Activated CD4-positive, alpha-beta memory T cell treated with anti-CD3 and anti-CD28 coated beads, Interleukin-2, amount 10 ng/mL, durations not matched to agents 7 days and 5 days (primary cell): ENCODE measurements at places on chromosomes 2 and 18.

DNA sequence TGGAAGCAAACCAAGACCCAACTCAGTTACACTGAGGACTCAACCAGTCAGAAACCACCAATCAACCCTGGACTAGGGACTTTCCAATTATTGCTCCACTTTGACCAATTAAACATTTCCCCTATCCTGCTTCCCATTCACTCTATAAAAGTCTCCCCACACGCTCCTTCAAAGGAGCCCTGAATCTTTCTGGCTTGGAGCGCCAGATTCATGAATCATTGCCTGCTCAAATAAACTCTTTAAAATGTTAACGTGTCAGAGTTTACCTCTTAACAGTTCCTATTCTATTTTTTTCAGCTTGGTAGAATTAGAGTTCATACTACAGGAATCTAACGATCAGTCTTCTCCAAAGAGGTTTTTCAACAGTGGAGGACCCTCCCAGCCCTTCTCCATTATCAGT lies 20.7 kb upstream of the SULT1C2 start:
- DNase-seq, result no peak

- no peak for DNase-seq
These were observed 607 bp downstream of the LAMA3 start for GRCh38 chr18:23689616-23690504.

DNA sequence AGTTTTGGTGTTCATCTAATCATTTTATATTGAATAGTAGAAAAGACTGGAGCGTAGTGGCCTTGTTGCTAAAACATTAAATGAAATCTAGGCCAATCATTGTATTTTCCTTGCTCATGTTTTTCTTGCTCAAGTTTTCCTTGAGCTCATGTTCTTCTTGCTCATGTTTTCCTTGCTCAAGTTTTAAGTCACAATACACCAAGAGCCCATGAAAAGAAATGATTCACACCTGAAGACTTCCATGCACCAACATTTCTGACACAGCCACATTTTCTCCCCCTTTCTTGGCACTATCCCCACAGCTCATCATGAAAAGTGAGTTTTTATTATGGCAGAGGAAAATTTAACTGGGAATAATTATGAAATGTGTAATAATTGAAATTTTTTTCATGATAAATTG lies 92.0 kb downstream of the LRP1B start:
- DNase-seq, result no peak

- DNase-seq, result no peak
These were observed 94.7 kb upstream of the CWC22 start for GRCh38 chr2:180101846-180102245.

DNA sequence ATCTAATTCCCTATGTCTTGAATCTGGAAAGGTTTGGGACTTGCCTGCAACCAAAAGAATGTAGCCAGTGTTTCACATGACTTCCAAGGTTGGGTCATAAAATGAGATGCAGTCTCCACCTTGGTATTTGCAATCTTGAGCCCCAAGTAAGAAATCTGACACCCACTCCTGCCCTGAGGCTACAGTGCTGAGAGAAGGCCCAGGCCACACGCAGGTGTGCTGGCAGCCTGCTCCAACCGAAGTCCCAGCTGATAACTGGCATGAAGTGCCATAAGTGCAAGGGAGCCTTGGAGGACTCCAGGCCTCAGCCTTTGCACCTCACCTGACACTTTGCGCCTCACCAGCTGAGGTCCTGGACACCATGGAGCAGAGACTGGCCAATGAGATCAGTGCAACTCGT lies 182.7 kb downstream of the ANAPC1 start:
- DNase-seq, result no peak

DNA sequence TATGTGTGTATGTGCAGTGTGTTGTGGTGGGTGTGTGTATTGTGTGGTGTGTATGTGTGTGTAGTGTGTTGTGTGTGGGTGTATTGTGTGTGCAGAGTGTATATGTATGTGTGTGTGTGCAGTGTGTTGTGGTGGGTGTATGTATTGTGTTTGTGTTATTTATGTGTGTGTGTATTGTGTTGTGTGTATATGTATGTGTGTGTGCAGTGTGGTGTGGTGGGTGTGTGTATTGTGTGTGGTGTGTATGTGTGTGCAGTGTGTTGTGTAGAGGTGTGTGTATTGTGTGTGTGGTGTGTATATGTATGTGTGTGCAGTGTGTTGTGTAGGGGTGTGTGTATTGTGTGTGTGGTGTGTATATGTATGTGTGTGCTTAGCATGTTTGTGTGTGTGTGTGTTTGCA lies 24.3 kb downstream of the ACKR3 start:
- no peak for DNase-seq

- no peak for DNase-seq
These were observed 5.9 kb upstream of the POMC start for GRCh38 chr2:25174192-25174861.

DNA sequence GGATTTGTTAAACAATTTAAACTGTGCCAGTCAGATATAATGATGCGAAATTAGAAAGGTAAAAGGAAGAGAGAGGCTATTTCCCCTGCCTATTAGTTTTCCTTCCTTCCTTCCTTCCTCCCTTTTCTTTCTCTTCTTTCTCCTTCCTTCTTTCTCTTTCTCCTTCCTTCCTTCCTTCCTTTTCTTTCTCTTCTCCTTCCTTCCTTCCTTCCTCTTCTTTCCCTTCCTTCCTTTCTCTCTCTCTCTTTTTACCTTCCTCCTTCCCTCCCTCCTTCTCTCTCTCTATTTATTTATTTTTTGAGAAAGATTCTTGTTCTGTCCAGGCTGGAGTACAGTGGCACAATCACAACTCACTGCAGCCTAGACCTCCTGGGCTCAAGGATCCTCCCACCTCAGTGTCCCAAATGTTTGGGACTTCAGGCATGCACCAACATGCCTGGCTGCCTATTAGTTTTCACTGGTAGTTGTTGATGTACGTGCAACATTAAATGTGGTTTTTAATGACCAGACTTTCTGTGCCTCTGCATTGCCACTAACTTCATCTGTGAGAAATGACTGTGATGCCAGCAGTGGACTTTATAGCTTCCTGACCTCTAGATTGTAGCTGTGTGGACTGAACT lies 48.7 kb upstream of the NFE2L2 start:
- DNase-seq, result no peak

DNA sequence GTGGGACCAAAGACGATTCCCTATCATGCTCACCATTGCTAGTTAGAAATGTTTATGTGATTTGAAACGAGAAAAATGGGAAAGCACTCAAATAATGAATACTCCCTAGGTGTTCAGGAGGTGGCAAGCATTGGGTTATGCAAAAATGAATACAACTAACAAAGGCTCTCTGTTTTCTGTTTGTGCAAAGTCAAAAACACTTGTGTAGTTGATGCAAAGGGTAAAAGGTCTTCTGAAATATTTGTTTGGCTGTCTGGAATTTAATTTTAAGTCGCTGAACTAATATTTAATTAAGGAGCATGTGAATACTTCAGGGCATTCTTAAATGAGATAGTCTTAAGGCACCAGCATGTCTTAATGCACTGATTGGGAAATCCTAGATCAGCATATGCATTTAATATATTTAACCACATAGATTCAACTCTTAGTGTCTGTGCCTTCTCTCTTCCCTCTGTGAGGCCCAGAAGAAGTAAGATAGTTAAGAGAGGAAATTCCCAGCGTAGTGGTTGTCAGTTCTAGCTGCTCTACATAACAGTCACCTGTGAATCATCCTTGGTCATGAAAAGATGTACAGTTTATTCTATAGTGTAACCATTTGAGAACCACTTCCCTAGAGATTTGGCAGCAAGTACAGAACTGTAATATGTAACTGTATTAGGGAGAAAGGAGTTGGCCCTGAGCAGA lies 111.9 kb downstream of the EPC2 start:
- no peak for DNase-seq

DNA sequence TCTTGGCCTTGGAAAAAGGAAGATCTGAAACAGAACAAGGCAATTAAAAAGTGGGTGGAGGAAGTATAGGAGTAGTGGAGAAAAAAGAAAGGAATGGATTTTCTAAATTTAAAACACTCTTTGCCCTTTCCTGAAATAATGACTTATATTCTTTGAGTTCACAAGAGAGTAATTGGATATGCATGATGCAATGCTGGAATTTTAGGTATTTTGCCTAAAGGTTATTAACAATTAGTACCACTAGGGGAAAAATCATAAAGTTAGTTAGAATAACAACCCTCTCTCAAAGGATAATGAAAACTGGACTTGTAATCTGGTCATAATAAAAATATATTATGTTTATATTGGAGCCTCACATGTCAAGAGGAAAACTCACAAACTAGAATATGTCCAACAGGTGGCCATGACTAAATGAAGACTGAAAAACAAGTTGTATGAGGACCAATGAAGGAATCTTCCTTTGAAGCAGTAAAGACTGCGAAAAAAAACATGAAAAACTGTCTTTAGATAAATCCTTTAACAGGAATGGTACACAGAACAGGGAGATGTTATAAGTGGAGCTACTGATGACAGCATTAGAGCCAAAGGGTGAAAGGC lies 281.8 kb downstream of the NCKAP5 start:
- no peak for DNase-seq

GRCh38 chr18:61946449-61946848 lies 53.6 kb upstream of the RNF152 start:
- DNase-seq, result no peak

- DNase-seq, result no peak
These were observed 92.3 kb downstream of the BIN1 start for GRCh38 chr2:127014630-127015029.

DNA sequence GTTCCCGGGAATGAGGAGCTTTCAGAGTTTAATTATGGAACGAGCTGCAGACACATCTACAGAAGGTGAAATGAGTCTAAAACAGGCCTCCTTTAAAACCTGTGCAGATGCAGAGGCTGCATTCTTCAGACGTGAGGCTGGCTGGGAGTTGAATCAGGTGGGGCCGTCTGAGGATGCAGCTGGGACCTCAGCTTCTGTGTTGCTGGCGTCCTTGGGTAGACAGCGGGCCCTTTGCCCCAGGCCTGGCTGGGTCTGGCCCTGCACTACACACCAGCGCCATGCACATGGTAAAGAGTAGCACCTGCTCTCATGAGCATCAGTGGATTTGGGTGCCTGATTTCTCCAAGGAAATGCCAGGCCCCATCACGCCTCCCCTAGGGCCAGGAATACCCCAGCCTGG lies 67.3 kb downstream of the TMEM18 start:
- DNase-seq, result no peak

DNA sequence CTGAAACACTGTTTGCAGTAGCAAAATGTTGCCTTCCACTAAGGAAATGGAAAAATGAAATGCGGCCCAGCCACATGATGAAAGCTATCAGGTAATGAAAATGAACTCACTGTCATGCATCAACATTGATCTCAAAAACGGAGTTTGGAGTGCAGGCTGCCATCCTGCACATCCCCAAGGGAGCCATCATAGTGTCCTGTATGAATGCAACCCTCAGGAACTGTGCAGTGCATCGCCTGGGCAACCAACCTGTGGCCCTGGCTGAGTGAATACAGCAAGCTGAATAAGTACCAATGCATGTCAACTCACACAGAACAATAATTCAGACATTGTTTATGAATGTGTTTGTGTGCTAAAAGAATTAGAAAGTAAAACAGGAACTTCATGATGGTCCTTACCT lies 23.1 kb upstream of the TXNDC2 start:
- no peak for DNase-seq

DNA sequence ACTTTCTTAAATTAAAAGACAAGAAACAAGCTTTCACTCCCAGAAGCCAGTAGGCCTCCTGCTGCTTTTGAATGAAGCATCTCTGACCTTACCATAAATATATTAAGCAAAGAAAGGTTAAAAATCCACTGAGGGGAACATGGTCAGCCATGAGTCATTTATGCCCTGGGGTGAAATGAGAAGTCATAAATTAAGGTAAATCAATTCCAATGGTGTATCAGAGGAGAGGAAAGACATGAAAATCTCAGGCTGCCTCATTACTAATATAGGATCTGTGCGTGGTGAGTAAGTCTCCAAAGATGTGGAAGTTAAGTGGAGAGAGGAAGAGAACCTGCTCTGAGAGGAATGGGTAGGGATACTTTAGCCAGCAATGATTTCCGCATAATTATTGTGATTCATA lies 292.3 kb upstream of the CHAC2 start:
- no peak for DNase-seq

GRCh38 chr2:212998626-212999359 lies 152.6 kb downstream of the IKZF2 start:
- no peak for DNase-seq

- no peak for DNase-seq
These were observed 22.8 kb downstream of the ANO7 start for GRCh38 chr2:241211276-241211675.

GRCh38 chr2:105541189-105542050 lies 142.6 kb upstream of the FHL2 start:
- no peak for DNase-seq

GRCh38 chr2:223820549-223820948 lies 16.8 kb downstream of the AP1S3 start:
- DNase-seq, result no peak

DNA sequence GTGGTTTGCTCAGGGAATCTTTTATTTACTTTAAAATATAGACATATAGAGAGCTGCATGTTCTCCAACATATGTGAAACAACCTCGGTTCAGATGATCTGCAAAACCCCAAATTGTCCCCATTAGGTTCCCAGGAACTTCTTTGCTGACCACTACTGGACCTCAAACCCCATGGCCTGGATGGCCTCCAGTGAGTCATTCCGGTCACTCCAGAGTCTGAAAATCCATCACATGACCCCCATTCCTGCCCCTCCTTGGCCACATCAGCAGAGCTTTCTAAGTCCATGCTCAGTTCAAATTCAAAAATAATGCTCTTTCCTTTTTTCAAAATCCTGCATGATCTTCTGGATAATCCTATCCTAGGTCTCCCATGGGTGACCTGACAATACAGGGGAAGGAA lies 271.0 kb downstream of the TNS1 start:
- DNase-seq, result no peak

DNA sequence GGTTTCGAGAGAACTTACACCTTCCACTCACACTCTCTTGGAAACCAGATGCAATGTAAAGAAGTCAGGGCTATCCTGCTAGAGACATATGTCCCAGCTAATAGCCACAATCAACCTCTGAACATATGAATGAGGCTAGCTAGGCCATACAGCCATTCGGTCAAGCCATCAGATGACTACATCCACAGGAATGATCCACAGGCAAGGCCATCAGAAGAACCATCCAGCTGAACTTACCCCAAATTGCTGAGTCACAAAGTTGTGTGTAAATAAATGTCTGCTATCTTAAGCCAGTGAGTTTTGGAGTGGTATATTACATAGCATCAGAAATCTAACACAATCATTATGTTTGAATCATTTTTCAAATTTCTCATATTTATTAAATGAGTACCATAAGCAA lies 5.2 kb upstream of the SPAST start:
- no peak for DNase-seq

GRCh38 chr2:125707611-125708010 lies 948.3 kb upstream of the GYPC start:
- no peak for DNase-seq

GRCh38 chr2:120826260-120826648 lies 90.6 kb downstream of the GLI2 start:
- no peak for DNase-seq

- no peak for DNase-seq
These were observed 459.8 kb downstream of the METTL4 start for GRCh38 chr18:2111456-2111855.

DNA sequence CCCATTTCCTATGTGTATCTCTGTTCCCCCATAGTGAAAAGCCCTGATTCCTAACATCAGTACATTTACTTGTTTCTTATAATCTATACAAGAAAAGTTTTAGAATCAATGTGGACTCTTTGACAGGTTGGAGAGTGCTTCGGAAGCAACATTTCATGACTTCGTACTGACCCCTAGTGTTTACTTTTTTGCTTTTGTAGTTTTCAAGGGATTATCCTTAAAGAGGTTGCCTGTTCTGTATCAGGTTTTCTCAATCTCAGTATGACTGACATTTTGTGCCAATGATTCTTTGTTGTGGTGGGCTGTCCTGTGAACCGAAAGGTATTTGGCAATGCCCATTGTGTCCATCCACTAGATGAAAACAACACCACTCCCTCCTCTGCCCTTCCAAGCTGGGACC lies 43.3 kb upstream of the SERPINB2 start:
- DNase-seq, result no peak
